ENCODE measurements at places on chromosomes 1 and 21.

DNA sequence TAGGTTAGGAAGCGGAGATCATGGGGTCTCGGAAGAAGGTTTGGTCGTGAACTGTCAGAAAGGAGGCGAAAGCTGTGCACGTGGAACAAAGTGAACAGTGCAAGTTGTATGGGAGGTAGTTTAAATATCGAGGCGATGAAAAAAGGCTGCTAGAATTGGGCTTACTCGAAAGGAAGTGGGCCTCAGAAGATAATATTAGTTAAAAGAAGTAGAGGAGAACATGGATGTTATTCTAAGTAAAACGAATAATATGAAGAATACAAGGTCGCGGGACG lies 571 bp downstream of the WDR3 start:
- no peak for DNase-seq

DNA sequence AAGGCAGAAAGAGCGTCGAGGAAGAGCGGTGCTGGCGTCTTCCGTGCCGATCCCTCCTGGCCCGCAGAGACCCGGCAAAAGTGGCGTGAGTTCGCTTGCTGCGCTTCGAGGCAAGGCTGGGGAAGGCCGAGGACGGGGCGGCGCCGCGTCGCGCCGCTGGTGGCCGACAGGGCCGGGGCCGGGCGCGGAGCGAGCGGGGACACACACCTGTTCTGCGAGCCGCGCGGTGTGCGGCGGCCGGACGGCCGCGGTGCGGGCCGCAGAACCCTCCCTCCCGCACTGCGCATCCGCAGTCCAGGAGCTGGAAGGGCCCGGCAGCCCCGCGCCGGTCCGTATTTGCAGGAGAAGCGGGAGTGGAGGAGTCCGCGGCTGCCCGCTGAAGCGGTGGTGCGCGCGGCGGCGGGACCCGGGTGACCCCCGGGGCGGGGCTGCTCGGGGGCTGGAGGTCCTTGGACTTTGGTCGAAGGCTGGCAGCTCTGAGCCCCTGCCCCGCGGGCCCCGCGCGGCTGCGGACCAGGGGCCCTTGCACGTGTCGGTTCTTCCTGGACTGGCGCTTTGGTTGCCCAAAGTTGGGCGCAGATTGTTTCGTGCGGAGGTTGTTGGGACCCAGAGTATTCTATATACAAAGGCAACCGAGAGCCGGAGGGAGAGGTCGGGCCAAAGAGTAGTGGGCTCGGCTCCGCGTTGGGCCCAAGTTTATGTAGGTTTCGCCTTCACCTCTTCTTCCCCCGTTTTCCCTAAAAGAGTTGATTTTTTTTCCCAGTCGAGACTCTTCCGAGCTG lies 2.6 kb downstream of the RNF220 start:
- DNase-seq = no peak

DNA sequence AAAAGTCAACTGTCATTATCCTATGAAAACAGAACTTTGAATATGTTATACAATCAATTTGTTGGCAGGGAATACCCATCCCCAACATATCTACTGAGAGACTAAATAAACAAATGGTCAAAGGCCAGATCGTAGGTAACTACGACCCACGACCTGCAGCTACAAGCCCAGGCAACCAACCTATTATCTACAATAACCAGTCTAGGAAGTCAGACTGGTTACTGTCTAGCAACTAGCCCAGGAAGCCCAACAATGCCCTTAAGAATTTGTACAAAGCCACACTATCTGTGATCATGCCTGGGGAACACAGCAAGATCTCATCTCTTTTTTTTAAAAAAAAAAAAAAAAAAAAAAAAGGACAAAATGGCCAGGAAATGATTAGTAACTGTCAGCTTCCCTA lies 58.7 kb downstream of the SMYD3 start:
- DNase-seq = no peak

- no peak for DNase-seq
These were observed 5.2 kb downstream of the ECE1 start for GRCh38 chr1:21285055-21285372.

GRCh38 chr21:44297525-44298290 lies 2.1 kb upstream of the PFKL start:
- DNase-seq = peak; percentile 80

GRCh38 chr1:248752161-248753028 lies 3.2 kb downstream of the LYPD8 start:
- DNase-seq = no peak
